Iris pigment epithelial cell (primary cell): ENCODE measurements at places on chromosomes 12 and 14.

DNA sequence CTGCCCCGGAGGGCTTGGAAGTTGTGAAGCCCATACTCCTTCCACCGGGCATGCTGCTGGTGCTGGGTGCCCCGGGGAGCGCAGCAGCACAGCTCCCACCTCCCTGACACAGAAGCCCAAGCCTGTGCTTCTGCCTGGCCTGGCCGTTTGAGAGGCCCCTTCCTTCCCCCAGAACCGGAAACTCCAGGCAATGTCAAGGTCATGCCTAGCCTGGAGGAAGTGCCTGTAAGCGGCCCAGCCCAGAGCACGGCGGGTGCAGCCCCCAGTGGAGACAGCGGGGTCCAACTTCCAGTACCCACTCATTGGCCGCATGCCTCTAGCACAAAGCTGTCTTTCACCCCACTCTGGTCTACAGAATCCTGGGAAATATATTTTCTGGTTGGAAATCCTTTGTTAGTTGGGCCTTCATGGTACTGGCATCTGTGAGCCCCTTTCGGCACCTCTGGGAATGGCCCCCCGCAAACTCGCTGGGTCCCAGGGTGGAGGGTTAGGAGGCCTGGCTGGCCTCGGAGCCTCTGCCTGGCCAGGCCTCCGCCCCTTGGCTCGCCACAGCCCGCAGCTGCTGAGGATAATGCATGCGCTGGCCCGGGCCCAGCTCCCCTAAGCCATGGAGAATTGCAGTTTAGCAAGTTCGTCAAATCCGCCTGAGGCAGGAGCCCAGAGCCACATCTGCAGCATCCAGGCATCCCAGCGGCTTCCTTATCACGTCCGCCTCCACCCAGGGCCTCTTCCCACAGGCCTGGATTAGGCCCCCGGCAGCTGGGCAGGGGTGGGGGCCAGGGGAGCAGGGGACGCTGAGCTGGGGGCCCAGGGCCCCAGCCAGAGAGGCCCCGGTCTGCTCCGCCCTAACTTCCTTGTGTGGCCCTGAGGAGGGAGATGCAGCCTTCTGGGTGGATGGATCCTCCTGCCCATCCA, 48.9 kb upstream of the DLK1 start:
- peak; percentile 76 for DNase-seq

DNA sequence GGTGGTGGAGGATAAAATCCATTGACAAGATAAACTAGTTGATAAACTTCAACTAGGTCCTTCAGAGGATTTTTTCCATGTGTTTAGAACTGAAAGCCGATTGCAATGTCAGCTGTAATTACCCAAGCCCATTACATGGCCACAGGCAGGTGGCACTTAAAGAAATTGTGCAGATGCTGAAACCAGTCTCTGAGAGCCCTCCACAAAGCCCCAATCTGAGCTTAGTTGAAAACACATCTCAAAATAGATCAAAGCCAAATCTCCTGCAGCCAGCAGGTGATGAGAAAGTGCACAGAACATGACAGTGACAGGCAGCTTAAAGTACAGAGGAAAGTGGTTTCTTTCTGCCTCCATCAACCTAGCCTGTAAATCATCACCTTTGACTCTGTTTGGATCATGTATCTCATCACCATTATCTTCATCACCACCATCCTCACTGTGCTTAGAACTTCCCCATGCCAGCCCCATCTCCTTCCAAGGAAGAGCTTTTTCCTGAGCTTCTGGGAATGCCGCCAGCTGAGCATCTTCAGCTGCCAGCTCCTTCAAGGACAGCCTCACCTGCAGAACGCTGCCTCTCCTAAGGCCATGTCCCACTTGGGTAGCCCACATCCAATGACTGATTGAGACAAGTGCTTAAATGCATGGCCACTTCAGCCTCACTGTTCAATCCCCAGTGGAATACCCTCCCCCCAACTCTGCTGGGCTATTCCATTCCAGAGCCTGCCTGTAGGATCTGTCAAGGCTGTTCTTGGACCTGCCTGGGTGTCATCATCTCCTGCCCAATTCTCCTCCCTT, 219.5 kb upstream of the TMEM132C start:
- no peak for DNase-seq

GRCh38 chr12:26821212-26821701, 11.7 kb downstream of the ITPR2 start:
- peak; percentile 46 for DNase-seq

DNA sequence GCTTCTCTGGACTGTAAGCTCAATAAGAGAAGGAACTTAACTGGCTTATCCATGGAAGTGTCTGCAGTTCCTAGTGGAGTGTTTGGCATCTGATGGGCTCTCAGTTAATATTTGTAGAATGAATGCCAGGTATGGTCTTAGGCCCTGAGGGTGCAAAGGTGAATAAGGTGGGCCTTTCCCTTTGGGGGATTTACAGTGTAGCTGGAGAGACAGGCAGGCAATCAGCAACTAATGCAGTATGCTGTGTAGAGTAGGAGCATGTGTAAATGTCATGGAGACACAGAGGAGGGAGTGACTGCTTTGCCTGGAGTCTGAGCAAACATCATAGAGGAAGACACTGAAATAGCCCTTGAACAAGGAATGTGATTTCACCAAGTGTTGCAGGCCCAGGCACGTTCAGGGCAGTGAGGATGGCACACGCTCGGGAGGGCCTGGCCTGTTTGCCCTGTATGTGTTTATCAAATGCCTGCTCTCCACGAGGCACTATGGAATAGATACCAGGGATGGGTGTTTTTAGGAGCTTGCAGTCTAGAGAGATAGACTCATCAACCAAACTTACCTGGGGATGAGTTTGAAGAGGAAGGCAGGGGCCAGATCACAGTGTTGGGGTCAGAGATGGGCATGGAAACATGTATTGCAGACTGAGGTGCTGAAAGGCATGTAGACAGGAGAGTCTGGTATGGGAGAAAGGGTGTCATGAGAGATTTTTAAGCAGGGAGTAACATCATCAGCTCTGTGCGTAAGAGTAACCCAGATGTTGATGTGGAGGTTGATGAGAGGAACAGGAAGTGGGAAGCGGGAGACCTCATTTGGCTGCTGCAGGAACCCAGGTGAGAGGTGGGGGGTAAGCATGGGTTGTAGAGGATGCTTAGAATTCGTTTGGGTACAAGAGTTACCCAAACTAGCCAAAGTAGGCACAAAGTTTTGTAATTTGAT, 54.1 kb downstream of the PLXNC1 start:
- DNase-seq = no peak

DNA sequence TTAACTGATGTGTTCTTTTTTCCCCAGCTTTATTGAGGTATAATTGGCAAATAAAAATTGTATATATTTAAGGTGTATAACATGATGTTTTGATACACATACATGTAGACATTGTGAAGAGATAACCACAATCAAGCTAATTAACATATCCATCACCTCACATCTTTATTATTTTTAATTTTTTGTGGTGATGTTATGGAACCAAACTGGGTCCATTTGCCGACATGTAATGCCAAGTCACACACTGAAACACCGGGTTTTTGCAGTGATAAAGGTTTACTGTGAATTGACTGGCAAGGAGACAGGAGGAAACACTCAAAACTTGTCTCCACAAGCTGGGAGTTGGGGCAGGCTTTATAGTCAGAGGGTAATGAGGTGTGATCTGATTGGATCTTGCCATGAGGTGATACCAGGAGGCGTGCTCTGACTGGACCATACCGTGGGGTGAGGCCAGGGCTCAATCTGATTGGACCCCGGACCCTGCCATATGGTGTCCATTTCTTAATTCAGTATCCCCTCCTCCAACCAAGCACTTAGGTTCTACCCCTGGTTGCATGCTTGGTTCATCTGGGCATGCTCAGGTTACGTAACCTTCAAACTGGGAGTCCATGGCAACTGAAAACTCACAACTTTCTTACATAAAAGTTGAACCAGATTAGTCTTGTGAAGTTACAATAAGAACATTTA, 11.8 kb upstream of the WSCD2 start:
- DNase-seq = no peak

DNA sequence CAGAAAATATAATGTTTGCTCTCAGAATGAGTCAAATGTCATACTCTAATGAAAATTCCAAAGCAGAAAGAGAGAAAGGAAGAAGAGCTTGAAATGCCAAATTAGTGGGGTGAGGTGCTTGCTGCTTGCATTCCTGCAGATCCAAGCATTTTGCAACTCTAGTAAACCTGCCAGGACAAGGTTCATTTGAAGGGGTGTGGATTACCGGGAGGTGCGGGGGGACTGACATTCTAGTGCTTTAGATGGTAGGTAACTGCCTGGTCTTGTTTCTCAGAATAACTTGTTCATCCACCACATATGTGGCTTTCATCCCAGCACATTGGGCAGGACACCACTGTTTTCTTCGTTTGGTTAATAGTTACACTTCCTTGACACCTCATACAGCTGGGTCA, 144.4 kb downstream of the AKAP6 start:
- DNase-seq = peak; percentile 81

DNA sequence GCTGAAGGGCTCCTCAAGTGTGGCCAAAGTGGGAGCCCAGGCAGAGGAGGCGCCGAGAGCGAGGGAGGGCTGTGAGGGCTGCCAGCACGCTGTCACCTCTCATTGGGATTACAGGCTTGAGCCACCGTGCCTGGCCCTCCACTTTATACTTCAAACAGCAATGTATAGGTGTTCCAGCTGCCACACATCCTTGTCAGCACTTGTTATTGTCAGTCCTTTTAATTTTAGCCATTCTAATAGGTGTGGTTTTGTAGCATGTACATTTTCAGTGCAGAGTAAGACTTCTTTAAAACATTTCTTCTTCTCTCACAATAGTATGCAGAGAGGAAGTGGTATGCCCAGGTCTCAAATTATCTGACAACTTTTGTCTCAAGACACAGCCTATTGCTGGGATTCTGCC, 27.5 kb upstream of the HNF1A start:
- no peak for DNase-seq
